ENCODE measurements at places on chromosomes 3 and 15. TPM values are rescaled to one million over a fixed set of nuclear protein-coding genes. Genes with fewer than 3 reads are reported as not detected.

GRCh38 chr3:129560911-129561594 lies 18.1 kb downstream of the H1-8 start:
- H3K27me3 ChIP-seq = peaks cover 52% of the 10 kb centered on the region
- peaks cover 41% of the 10 kb centered on the region for H3K36me3 ChIP-seq
- DNase-seq = no peak
- peak overlapping the region; percentile 87 for H3K4me3 ChIP-seq
- peaks cover 16% of the 10 kb centered on the region for H3K4me1 ChIP-seq

DNA sequence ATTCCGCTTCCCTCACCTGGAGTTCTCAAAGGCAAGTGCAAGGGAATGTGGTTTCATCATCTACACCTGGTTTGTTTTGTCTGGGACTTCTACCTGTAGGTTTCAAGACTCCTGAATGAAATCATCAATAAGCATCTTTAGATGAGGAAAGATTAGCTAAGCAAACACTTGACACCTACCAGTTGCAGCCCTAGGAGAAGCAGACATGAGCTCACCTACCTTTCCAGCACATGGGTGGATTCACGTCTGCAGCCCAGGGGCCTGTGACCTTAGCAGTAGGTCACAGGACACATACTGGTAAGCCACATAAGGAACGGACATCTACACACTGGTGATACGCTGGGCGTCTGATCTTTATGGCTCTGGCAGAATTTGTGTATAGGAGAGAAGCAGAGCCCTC lies 26.7 kb downstream of the SLCO2A1 start:
- DNase-seq = no peak
- no peak overlapping the region for H3K4me3 ChIP-seq
- no peaks in the 10 kb centered on the region for H3K36me3 ChIP-seq

NME9 gene
- not detected for total RNA-seq

- peaks cover 26% of the 10 kb centered on the region for H3K4me1 ChIP-seq
- no peak overlapping the region for H3K4me3 ChIP-seq
- H3K36me3 ChIP-seq = no peaks in the 10 kb centered on the region
- H3K27ac ChIP-seq = no peak overlapping the region
- no peaks in the 10 kb centered on the region for H3K27me3 ChIP-seq
- DNase-seq = peak; percentile 38
These were observed 20.7 kb downstream of the TIMP4 start for GRCh38 chr3:12138044-12138443.

DNA sequence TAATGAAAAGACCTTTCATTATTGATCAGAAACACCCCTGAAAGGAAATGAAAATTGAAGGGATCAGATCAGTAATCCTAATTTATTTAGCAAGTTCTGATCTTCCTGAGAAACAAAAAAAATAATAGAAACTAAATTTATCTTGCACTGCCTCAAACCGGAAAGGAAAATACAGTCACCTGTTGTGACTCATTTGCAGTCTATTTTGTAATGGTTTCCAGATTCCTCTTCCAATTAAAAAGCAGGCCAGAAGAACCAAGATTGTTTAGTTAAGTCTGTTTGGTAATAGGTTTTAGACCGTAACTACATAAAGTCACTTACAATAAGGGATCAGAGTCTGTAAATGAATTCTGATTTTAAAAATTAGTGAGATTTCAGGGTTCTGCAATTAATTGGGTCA lies 49.7 kb upstream of the ATOSA start:
- no peaks in the 10 kb centered on the region for H3K27me3 ChIP-seq
- H3K4me1 ChIP-seq = peaks cover 18% of the 10 kb centered on the region
- no peak overlapping the region for H3K4me3 ChIP-seq

DNA sequence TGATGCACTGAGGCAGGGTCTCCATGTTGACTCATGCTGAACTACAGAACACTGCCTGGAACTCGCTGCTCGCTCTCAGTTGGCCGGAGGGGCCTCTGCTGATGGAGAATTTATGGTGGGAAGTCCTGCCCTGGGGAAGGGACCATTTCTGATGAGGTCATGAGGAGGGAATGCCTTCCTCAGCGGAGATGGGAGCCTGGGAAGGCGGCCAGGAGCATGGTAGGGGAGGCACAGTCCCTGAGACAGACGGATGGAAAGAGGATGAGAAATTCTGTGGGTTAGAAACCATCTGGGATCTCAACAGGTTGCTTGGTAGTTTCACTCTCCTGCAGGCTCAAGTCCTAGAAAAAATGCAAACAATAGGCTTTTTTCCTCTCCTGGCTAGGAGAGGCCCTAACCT lies 56.8 kb upstream of the TPM1 start:
- H3K4me1 ChIP-seq = no peaks in the 10 kb centered on the region
- no peak overlapping the region for H3K27ac ChIP-seq
- DNase-seq = no peak
- H3K27me3 ChIP-seq = no peaks in the 10 kb centered on the region
- H3K36me3 ChIP-seq = no peaks in the 10 kb centered on the region
- no peak overlapping the region for H3K4me3 ChIP-seq

GRCh38 chr15:65326117-65326526 lies 21.6 kb downstream of the RNU5B-1 start:
- peaks cover 20% of the 10 kb centered on the region for H3K36me3 ChIP-seq
- H3K4me3 ChIP-seq = no peak overlapping the region
- H3K4me1 ChIP-seq = peaks cover 29% of the 10 kb centered on the region
- H3K27me3 ChIP-seq = peaks cover 12% of the 10 kb centered on the region
- peak; percentile 65 for DNase-seq

DNA sequence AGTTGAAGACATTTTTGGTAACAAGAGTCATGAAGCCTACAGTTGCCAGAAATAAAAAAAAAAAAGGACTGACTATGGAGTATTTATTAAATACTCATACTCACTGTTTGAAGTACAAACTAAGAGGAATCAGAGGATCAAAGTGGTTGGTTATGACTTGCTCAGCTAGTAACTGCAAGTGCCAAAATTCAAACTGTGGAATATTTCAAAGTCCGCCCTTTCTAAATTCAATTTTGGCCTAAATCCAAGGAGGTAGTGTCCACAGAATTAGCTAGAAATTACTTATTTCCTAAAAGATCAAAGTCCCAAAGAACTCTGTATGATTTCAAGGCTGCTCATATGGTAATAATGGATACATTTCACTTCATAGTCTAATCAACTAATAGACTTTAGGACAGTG lies 274.5 kb downstream of the ZBTB20 start:
- no peaks in the 10 kb centered on the region for H3K36me3 ChIP-seq
- no peak overlapping the region for H3K27ac ChIP-seq
- no peaks in the 10 kb centered on the region for H3K27me3 ChIP-seq
- H3K4me1 ChIP-seq = peaks cover 10% of the 10 kb centered on the region
- no peak overlapping the region for H3K4me3 ChIP-seq
- no peak for DNase-seq

DNA sequence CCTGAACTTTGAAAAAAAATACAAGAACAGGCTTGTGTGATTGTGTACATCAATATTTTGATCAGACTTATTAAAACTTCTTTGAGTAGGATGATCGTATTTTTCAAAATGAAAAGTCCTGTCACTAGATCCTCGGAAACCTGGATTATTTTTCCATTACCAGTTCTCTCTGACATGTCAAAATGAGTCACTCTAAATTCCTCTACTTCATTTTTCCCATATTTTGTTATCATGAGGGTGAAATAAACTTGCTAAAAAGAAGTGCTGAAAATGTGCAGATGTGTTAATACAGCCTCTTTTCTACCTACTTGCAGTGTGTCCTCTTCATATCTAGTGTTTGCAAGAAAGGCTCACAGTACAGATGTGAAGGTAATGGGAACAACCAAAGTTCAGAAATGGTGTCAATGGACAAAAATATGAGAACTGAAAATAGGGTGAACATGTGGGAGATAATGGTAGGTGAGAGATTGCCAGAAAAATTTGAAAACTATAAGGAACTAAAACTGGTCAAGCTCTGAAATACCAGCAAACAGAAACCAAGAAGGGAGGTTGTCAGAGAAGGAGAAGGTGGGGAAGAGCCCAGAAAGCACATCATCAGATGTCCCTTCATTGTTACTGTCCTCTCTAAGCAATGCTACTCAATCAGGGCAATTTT lies 108.2 kb downstream of the EOMES start:
- H3K36me3 ChIP-seq = peaks cover 12% of the 10 kb centered on the region
- no peak overlapping the region for H3K27ac ChIP-seq
- H3K27me3 ChIP-seq = peaks cover 2% of the 10 kb centered on the region
- no peak for DNase-seq

DNA sequence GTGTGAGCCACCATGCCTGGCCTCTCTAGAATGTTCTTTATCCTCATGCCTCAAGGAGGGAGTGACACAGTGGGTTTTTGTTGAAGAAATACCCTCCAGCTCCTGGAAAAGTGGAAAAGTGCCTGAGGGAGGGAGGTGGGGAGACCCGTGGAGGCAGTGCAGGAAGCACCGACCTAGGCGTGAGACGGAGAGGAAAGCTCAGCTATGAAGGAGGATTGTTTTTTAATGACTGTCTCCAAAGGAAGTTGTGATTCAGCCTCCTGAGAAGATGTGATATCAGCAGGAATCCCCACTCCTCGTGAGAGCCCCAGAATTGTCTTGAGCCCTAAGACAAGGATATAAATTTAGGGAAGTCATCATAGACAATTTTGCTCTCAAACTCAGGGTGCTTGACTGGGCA lies 21.7 kb downstream of the RPLP1 start:
- H3K4me3 ChIP-seq = no peak overlapping the region
- peaks cover 6% of the 10 kb centered on the region for H3K4me1 ChIP-seq
- no peak overlapping the region for H3K27ac ChIP-seq
- H3K27me3 ChIP-seq = no peaks in the 10 kb centered on the region
- DNase-seq = no peak
- H3K36me3 ChIP-seq = no peaks in the 10 kb centered on the region

GRCh38 chr3:13121553-13122001 lies 48.3 kb upstream of the IQSEC1 start:
- H3K4me1 ChIP-seq = no peaks in the 10 kb centered on the region
- peaks cover 6% of the 10 kb centered on the region for H3K27me3 ChIP-seq
- no peak overlapping the region for H3K27ac ChIP-seq
- no peaks in the 10 kb centered on the region for H3K36me3 ChIP-seq
- H3K4me3 ChIP-seq = no peak overlapping the region

- H3K27ac ChIP-seq = no peak overlapping the region
- no peaks in the 10 kb centered on the region for H3K27me3 ChIP-seq
- no peaks in the 10 kb centered on the region for H3K36me3 ChIP-seq
- no peak overlapping the region for H3K4me3 ChIP-seq
- no peaks in the 10 kb centered on the region for H3K4me1 ChIP-seq
- no peak for DNase-seq
These were observed 901.2 kb upstream of the NR2F2 start for GRCh38 chr15:95429345-95429744.

DNA sequence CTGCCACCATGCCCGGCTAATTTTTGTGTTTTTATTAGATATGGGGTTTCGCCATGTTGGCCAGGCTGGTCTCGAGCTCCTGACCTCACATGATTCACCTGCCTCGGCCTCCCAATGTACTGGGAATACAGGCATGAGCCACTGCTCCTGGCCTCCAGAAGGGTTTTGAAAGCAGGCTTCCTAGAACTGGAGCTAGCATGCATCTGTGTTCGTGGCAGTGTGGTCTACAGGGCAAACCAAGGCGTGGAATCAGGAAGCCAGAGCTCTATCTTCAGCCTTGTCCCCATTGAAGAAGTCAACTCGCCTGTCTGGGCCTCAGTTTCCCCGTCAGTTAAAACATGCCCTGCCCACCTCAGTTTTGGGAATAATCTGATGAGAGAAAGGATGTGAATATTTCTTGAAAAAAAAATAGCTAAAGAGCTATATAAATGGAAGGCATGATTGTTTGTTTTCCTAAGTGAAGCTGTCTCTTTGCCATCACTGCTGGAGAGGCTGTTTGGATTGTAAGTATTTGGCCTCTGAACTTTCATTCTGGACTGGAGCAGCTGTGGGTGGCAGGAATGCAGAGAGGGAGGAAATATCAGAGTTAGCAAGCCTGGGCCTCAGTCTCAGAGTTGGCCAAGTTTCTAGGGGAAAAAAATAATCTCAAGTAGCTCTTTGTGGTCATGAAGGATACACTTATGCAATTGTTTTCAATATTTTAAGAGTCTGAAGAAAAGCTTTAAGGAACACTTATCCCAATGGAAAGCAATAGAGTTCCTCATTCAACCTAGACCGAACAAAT lies 36.5 kb upstream of the UACA start:
- no peak for DNase-seq
- no peak overlapping the region for H3K4me3 ChIP-seq
- H3K27me3 ChIP-seq = peaks cover 1% of the 10 kb centered on the region
- no peaks in the 10 kb centered on the region for H3K36me3 ChIP-seq

DNA sequence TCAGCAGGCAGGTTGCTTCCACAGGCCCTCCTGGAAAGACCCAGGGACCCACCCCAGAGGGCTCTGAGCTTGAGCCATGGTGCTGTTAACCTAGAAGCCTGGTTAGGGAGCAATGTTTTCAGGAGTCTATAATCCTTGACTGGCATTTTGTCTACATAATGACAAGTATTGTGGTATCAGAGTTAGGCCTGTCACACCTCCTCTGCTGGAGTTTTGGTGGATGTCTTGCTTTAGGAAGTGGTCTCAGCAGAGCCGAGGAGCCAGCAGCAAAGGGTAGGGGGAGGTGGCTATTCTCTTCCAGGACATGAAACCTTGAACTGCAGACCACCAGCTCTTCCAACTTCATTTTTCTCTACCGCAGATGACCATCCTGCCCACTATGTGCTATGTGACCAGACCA lies 76.1 kb downstream of the CLSTN2 start:
- H3K4me3 ChIP-seq = no peak overlapping the region
- peaks cover 9% of the 10 kb centered on the region for H3K4me1 ChIP-seq
- no peak for DNase-seq
- H3K27me3 ChIP-seq = no peaks in the 10 kb centered on the region
- no peaks in the 10 kb centered on the region for H3K36me3 ChIP-seq

DNA sequence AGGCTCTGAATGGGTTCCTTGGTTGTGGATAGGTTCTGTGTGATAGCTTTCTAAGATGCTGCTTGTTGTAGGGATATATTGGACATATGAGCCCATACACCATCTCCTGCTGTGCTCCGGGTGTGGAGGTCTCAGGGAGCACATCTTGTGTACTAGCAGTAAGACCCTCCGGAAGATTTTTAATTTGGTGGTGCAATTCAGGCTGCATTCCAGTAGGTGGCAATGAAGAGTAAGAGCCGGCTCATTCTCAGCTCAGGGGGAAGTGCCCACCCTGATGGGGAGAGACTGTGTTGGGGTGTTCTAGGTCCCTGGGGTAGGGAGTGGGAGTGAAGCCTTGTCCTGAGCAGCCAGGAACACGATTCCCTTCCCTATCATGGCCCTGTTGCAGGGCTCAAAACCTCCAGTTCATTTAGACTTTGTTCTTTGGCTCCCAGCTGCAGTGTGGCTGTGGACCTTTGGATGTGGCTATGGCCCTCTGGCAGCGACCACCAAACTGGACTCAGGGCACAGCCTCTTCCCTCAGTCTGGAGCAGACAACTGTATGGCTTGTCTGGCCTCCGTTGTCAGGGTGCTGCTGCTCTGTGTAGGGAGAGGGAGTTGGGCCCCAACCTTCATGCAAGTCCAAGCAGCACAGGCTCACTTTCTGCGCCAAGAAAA lies 104.7 kb downstream of the UNC13C start:
- H3K27ac ChIP-seq = no peak overlapping the region
- H3K4me1 ChIP-seq = no peaks in the 10 kb centered on the region
- H3K4me3 ChIP-seq = no peak overlapping the region
- peak; percentile 28 for DNase-seq
- no peaks in the 10 kb centered on the region for H3K27me3 ChIP-seq
